PC-3 (cell line): ENCODE measurements at places on chromosomes 3 and 15. TPM values are rescaled to one million over a fixed set of nuclear protein-coding genes. Genes with fewer than 3 reads are reported as not detected.

RTP4 gene
- 0.11 TPM in 1 of 2 replicates, not detected in the other for total RNA-seq

C3orf22 gene
- not detected in 2 replicates for total RNA-seq

CIDEC gene
- not detected in 2 replicates for total RNA-seq

LMLN gene
- 3.7 and 7.5 TPM in 2 replicates for total RNA-seq

ARL14 gene
- 3.9 and 4.2 TPM in 2 replicates for total RNA-seq

MITF gene
- 2.8 and 7.6 TPM in 2 replicates for total RNA-seq

HTR3E gene
- not detected in 2 replicates for total RNA-seq

ACSBG1 gene
- total RNA-seq, result 0.36 and 0.40 TPM in 2 replicates

MCF2L2 gene
- 3.6 and 3.9 TPM in 2 replicates for total RNA-seq

CA12 gene
- 19.8 and 25.3 TPM in 2 replicates for total RNA-seq

DNA sequence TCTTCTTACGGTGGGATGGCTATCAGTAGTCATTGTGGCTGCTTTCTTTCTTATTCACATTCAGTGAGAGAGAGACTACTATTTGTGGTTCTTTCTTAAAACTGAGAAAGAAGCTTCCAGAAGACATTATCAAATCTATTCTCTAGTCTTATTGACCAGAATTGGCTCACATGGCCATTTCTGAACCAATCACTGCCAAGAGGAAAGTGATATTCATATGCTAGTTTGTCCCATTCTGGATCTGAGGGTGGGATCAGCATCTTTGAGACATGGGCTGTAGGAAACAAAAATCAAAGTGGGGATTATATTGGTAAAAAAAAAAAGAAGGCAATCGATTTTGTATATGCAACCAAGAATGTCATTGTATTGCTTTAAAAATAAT, 106.4 kb upstream of the RASGRP1 start:
- no peak for DNase-seq

- DNase-seq, result peak; percentile 45
These were observed 727.7 kb upstream of the NECTIN3 start for GRCh38 chr3:110343945-110344344.

GRCh38 chr3:52041118-52041731, 15.1 kb downstream of the DUSP7 start:
- peak; percentile 21 for DNase-seq

GRCh38 chr3:185959609-185960521, 22.1 kb upstream of the TRA2B start:
- peak; percentile 75 for DNase-seq

DNA sequence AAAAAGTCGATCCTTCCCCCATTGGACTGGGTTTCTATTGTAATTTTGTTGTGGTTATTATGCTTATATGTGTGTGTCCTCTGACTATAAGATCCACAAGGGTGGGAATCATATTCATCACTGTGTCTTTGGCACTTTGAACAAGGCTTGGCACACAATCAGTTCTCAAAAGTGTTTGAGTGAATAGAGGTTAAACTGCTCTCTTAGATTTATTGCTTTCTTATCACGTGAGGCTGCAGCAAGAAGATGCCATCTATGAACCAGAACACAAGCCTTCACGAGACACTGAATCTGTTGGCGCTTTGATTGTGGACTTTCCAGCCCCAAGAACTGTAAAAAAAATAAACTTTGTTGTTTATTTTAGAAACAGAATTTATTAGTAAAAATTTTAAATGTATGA, 295.0 kb upstream of the MDFIC2 start:
- no peak for DNase-seq

DNA sequence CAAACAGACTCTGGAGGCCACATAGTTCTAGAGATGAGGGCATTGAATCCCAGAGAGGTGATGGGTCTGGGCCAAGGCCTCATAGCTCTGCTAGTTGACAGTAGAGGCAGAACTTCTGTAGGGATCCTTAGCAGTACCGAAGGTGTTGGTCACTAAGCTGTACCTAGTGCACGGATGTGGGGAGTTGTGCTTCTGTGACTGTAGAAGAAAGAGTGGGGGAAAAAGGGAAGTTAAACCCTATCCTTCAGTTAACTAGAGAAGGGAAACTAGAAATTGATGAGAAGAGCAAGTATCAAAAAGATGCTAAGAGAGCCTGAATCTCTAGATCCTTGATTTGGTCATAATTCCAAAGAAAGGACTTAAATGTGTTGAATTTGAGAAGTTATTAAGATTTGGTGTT, 186.7 kb downstream of the NFKBIZ start:
- DNase-seq, result no peak

GRCh38 chr3:194687638-194688199, 2.0 kb downstream of the FAM43A start:
- peak; percentile 87 for DNase-seq

DNA sequence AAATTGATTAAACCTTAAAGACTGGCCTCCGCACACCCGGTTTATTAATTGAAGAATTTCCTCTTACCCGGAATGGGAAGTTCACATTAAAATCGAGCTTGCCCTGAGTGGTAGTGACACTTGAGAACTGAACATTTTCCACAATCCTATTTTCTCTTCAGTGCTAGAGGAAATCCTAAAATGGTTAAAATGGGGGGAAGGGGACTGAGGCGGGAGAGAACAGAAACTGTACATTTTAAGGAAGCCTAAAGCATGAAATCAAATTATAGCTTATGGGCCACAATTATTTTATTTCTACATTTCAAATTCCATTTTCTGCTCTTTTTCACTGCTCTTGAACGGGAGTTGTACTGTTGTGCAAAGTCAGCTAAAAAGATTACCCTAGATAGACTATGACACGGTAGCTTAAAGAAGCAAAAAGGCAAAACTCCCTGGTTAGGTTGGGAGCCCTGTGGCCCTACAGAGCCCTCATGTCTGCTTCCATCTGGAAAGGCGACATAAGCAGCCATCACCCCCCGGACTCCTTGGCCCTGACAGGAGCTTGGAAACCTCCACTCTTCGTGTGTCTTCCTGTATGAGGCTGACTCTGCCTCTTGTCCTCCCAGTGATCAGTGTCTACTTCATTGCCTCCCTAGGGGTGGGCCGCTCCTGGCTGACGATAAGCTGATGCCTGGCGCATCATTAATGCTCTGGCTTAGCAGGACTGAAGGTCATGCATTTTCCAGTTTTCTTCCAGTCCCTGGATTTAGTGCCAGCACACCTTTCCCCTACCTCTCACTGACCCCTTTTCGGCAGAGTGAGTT, 79.3 kb downstream of the EEFSEC start:
- no peak for DNase-seq

- no peak for DNase-seq
These were observed 44.8 kb downstream of the ALDH1L1 start for GRCh38 chr3:126135406-126136076.

GRCh38 chr15:33380406-33380805, 69.6 kb downstream of the RYR3 start:
- DNase-seq, result no peak

GRCh38 chr3:46435081-46435726, 28.1 kb downstream of the CCRL2 start:
- no peak for DNase-seq

DNA sequence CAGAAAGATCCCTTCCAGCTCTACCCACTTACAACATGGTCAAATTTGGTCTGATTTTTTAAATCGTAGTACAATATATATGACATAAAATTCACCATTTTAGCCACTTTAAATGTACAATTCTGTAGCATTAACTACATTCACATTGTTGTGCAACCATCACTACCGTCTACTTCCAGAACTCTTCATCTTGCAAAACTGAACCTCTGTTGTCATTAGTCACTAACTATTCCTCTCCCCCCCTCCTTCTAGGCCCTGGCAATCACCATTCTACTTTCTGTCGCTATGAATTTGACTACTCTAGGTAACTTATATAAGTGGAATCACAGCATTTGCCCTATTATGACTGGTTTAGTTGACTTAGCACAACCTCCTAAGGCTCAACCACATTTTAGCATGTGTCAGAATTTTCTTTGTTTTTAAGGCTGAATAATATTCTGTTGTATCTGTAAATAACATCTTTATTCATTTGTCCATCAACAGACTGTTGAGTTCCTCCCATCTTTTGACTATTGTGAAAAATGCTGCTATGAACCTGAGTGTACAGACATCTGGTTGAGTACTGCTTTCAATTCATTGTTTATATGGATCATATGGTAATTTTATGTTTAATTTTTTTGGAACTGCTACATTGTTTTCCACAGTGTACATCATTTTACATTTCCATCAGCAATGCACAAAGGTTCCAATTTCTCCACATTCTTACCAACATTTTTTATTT, 35.5 kb upstream of the CCR2 start:
- no peak for DNase-seq

GRCh38 chr3:27659279-27660021, 62.7 kb downstream of the EOMES start:
- DNase-seq, result peak; percentile 72

GRCh38 chr3:53728606-53729005, 117.6 kb downstream of the CHDH start:
- no peak for DNase-seq

DNA sequence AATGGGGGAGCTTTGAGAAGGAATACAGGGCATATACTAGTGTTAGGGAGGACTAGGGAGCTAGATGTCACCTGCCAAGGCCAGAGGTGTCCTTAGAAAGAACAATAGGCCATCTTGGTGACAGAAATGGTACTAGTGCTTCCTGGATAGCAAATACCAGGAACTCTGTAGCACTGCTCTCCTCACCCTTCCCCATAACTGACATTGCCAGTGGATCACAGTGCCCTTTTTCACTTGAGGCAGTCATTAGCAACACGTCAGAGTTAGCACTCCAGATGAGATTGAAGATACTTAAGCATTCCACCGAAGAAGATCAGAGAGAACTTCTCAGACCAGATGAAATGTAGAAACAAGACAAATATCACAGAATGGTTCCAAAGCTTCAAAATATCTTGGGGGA, 103.1 kb upstream of the PDZRN3 start:
- DNase-seq, result no peak

DNA sequence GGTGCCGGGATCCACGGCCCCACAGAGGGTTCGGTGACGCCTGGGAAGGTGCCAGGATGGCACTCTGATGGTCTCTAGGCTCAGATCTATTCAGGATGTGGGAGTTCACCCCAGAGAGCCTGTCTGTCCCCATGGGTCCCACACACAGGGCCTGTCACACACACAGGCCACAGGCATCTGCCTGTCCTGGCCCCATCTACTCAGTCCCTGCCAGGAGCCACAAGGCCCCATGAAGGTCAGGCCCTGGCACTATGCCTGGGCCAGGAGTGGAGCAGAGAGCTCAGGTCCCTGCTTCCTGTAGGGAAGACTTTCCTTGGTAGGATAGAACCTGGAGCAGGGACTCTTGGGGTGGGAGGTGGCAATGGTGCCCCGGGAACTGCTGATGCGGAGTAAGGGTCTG, 49.0 kb upstream of the FURIN start:
- DNase-seq, result no peak

DNA sequence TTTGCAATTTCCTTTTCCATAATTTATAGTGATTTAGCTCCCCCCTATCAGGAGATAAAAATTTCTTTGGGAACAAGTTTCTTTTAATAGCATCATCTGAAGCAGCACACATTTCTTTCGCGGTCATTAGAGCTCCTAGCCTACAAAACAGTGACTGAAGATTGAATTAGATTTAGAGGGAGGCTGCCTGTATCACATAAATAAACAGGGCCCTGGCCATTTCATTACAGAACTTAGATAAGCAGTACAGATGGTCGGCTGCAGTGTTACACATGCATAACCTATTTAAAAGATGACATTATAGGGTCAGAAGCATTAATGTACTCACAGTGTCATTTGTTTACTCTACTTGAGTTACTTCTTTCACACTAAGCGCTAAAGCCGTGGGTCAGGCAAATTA, 81.4 kb upstream of the SLC25A26 start:
- DNase-seq, result no peak

DNA sequence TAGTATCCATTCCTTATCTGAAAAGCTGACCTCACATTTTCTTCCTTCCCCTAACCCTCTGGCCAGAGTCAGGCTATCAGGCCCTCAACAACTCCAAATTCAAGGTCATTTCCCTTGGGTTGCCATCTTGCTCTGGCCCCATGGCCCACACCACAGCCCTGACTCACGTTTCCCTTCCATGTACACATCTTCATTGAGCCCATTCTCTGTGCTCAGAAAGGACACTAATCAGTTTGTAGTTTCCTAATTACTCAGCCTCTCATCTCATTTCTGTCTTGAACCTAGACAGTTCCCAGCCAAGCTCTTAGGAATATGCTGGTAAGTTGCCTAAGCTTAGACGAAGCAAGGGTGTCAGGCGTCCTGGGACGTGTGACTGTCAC, 14.9 kb downstream of the TGM5 start:
- DNase-seq, result no peak

DNA sequence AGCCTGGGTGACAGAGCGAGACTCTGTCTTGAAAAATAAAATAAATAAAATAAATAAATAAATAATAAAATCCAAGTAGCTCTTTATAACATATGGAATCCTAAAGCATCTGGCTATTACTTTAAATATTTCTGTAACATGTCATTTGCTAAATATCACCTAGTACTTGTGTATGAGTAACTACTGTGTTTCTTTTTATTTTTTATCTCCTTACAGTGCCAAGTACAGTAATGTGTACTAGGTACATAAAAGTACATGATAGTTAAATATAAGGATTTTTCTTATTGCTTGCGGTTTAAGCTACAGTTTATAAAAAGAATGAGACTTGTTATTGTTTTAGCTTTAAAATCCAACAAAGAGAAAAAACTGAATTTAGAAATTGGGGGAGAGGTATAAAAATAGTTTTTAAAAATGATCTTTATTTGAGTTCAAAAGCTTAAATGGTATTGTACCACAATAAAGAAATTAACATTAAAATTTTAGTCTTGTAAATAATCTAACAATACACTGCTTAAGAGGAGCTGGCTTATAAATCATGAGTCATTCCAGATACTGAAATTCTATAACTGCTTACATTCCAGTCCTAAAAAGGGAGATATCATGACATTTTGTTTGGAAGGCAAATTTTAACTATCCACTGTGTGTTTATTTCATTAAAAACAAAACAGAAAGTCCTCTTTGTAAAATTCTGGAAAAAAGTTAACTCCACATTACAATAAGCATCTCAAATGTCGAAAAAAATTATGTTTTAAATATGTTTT, 73.1 kb downstream of the FGF7 start:
- peak; percentile 60 for DNase-seq

- no peak for DNase-seq
These were observed 605 bp upstream of the RASL12 start for GRCh38 chr15:65068403-65068788.

- DNase-seq, result peak; percentile 97
These were observed 37.4 kb downstream of the FRMD5 start for GRCh38 chr15:44157679-44158078.

GRCh38 chr3:131447349-131447748, 55.4 kb downstream of the MRPL3 start:
- no peak for DNase-seq

DNA sequence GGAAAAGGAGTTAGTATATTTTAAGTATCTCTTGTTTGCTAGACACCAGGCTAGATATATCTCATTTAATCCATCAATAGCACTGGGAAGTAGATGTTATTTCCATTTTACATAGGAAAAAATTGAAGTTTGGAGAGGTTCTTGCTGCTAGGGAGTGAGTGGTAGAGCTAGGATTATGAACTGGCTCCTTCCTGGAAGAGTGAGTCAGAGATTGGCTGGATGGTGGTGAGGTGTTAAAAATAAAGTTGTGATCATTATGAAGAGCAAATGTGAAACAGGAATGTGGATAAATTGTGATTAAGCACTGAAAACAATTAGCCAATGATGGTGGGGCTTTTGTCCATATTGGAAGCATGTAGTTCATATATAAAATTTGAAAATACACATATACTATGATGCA, 234.2 kb downstream of the WNT5A start:
- DNase-seq, result no peak

GRCh38 chr15:89482139-89482538, 14.2 kb downstream of the RHCG start:
- no peak for DNase-seq
